ENCODE measurements at places on chromosomes 12 and 14.

GRCh38 chr12:42935756-42936155 is 346.2 kb upstream of the PRICKLE1 start:
- no peak for DNase-seq

DNA sequence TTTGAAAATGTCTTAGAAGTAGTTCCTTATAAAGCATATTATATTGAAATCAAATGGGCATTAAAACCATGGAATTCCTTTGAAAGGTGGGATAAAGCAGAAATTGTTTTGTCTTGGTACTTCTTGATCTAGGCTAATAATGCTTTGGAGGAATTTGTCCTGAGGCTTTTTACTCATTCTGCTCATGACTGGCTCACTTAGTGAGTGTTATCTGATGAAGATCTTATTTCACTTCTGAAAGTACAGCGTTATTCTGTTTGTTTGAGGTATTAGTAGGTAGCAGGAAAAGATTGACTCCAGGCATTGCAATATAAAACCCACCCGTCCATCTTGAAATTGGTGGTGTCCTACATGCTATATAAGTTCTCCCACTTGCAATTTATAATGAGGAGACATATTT is 5.5 kb downstream of the C12orf71 start:
- DNase-seq = no peak

- DNase-seq = no peak
Measured at GRCh38 chr12:74619884-74620283, 82.2 kb downstream of the ATXN7L3B start.

DNA sequence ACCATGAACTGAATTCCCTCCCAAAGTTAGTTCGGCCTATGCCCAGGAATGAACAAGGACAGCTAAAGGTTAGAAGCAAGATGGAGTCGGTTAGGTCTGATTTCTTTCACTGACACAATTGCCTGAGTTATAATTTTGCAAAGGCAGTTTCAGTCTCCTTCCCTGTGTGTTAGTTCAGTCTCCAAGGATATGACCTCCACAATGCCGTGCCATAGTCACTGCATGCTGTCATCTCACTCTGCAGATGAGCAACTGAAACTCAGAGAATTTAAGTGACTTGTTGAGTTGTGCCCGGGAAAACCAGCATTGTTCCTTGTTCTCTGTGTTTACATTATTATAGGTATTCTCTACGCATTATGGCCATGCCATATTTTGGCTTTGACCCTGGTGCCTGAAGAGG is 10.1 kb upstream of the SERPINA1 start:
- no peak for DNase-seq

- no peak for DNase-seq
Measured at GRCh38 chr12:21638054-21638891, 19.4 kb downstream of the LDHB start.

- no peak for DNase-seq
Measured at GRCh38 chr14:100405760-100406455, 82.8 kb downstream of the SLC25A47 start.

DNA sequence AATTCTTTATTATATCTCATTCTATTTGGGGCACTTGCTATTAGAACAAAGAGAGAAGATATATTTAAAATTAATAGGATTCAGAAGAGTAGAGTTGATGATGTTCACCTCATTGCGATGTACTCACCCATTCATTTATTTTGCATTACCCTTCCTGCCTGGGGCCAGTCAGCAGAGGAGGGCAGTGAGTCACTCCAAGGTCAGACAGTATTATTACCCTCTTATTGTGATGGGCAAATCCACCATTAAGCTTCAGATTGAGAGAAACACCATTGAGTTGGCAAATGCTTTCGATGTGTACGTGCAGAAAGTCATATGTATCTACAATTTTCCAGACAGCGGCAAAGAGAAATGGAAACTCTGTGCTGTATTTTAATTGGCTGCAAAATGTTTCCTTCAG is 134.2 kb downstream of the BICD1 start:
- DNase-seq = no peak

DNA sequence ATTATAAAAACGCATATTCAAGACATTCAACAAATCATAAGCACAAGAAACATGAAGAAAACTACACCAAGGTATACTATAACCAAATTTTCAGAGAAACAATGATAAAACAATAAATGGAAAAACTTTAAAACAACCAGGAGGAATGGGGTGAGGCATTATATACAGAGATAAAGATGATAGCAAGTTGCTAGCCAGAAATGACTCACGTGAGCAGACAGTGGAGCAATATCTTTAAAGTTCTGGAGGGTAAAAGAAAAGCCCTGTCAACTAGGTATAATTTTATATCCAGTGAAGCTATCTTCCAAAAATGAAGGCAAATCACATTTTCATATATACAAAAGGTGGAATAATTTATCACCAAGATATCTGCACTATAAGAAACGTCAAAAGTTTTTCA is 97.8 kb upstream of the PCED1B start:
- DNase-seq = no peak

DNA sequence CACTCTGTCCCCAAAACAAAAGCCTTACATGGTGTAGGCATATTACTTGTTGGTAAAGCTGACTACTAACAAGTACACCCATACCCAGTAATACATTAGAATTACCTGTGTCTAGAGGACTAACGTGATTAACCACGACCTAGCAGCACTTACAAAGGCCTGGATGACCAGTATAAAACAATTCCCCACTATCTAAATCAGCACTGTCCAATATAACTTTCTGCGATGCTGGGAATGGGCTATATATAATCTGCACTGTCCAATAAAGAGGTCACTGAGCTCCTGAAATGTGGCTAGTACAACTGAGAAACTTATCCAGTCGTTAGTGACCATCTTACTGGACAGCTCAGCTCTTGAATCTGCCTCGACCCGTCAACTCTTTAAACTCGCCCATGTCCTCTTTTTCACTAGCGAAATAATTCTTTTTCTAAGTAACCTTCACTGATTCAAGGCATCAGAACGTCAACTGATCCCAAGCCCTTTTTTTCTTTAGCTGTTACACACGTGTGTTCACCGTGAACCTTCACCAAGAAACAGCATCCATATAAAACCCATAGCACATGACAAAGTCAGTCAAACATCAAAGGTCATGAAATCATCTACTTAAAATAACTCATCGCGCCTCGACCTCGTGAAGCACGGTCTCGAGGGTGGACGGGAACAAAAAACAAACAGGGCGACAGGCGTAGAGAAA is 905 bp upstream of the CIPC start:
- DNase-seq = no peak

- no peak for DNase-seq
Measured at GRCh38 chr14:92203116-92203515, 81.3 kb downstream of the CPSF2 start.

- DNase-seq = no peak
Measured at GRCh38 chr14:105062048-105062433, 3.2 kb downstream of the GPR132 start.

- no peak for DNase-seq
Measured at GRCh38 chr12:87317302-87317701, 711.9 kb downstream of the C12orf50 start.

GRCh38 chr12:8590842-8591545 is 21.7 kb downstream of the AICDA start:
- DNase-seq = no peak

DNA sequence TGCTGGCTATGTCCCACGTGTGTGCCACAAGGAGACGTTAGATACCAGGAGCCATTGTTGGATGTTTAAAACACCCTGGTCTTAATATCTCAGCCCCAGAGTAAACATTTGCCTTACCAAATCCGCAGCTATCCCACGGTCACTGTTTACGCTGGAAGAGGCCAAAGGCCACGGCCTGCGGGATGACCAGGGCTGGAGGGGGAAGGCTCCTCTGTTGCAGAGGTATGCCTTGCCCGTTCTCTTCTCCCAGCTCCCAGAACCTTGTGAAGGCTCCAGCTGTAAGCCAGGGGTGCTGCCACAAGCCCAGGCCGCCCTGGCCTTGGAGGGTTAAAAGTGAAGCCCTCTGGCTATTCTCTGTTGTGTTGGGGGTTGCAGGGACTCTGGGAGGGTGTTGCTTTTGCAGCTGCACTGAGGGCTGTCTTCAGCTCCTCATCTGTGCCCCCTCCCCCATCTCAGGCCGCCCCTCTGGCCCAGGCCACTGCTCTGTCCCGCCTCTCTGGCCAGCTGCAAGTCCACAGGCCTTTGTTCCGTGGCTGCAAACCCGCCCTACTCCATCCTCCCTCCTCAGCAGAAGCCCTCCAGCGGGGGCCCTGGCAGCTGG is 2.5 kb downstream of the PLEKHG3 start:
- DNase-seq = peak; percentile 71
